NCI-H2171 (cell line): ENCODE measurements at places on chromosomes 3 and 15.

DNA sequence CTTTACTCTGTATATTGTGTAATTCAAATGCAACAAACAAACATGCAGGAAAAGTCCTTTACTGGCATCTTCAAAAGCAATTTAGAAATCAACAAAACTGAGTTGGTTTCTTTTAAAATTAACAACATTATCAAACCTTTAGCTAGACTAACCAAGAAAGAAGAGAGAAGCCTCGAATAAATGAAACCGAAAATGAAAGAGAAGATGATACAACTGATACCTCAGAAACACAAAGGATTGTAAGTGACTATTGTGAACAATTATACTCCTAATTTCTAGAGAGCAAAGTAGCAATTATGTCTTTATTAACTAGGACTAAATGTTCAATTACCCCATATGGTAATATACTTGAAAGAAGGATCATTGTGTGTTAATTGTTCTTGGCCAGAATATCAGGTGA is 49.2 kb upstream of the P3H2 start:
- DNase-seq: no peak

DNA sequence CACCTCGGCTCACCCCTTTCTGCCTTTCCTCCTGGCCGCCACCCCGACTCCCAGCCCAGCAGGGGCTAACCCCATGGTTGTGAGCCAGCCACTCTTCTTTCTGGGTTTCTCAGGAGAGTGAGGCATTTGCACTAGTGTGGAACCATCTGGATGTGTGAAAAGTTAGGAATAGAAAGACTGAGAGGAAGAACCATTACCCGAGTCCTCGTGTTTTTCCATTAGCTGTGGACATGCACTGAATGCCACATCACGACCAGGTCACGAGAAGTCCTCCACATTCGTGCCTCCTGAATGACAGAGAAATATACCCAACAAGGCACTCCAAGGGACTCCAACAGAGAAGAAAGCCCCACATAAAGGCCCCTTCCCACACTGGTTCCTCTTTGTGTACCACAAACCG is 18.0 kb upstream of the RAD18 start:
- DNase-seq: no peak

GRCh38 chr3:137110392-137110996 is 152.7 kb downstream of the IL20RB start:
- DNase-seq: peak; percentile 24

DNA sequence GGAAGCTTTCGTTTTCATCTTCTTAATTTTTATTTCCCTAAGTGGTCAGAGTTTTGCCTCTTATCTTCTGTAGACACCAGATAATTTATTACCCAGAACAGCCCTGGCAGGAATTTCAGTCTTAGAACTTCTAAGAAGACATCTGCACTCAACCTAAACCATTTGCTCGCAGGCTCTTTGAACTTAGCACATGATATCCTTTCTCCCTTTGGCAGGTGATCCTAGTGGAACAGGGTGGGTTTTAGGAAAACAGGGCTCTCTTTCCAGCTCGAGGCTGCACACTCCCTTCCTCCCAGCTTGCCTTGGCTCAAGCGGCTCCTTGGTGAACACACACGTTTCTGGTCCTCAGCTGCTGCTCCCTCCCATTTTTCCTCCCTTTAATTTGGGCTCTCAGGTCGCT is 116.5 kb downstream of the THSD4 start:
- DNase-seq: no peak

GRCh38 chr15:48748535-48748934 is 62.3 kb downstream of the CEP152 start:
- DNase-seq: no peak

DNA sequence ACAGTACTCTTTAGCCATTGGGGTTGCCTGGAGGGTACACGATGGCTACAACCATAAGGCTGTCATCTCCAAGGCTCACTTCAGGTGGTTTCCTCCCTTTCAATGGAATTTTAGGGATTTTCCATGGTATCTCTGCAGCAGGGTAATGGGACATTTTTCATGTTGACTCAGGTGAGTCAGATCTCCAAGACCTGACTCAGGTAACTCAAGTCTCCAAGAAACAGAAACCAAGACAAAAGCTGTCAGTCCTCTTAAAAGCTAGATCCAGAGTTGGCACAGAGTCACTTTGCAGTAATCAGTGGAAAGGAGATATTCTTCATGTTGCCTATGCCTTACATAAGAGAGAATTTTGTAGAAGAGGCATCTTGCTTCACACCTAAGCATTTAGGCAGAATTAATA is 375.8 kb upstream of the ARPP21 start:
- no peak for DNase-seq

GRCh38 chr3:173839859-173840258 is 442.3 kb downstream of the NLGN1 start:
- no peak for DNase-seq

DNA sequence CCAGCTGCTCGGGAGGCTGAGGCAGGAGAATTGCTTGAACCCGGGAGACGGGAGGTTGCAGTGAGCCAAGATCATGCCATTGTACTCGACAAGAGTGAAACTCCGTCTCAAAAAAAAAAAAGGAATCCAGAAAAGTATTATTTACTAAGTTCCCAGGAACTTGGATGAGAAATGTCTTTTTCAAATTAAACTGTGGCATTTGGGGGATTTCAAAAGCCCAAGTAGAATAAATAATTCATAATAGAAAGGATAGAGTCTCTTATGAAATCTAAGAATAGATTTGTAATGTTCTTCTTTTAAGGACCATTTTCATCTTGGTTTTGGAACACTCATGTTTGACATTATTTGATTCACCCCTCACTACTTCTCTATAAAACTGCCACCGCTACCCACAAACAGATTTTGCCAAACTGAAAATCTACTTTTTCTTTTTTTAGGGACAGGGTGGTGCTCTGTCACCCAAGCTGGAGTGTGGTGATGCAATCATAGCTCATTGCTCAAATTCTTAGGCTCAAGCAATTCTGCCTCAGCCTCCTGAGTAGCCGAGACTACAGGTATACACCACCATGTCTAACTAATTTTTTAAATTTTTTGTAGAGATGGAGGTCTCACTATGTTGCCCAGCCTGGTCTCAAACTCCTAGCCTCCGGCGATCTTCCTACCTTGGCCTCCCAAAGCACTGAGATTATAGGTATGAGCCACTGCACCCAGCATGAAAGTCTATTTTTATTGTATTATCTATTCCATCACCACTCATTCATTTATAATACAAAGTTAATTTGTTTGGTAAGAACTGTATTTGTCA is 99.3 kb downstream of the SENP2 start:
- DNase-seq: no peak

- DNase-seq: no peak
Measured at GRCh38 chr3:42013691-42014457, 52.0 kb upstream of the ULK4 start.

DNA sequence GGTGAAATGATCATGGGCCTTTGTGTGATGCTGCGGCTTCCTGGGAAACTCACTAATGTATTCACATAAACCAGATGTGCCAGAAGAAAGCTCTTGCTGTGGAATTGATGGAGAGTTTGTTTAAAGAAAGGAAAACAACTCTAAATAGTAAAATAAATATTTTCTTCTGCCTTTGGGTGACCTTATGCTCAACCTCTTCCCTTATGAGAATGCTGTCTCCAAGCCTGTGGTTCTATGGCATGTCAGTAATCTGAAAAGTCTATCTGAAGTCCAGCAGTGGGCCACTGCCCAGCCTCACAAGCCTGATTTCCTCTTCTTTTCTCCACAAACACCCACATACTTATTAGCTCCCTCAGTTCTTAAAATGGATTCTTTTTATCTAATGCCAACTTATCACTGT is 49.9 kb upstream of the PHLDB2 start:
- no peak for DNase-seq

GRCh38 chr15:58285921-58286278 is 145.9 kb upstream of the LIPC start:
- no peak for DNase-seq

- no peak for DNase-seq
Measured at GRCh38 chr15:96972201-96972600, 641.7 kb downstream of the NR2F2 start.

GRCh38 chr15:74123131-74123429 is 7.3 kb upstream of the ISLR2 start:
- DNase-seq: no peak

DNA sequence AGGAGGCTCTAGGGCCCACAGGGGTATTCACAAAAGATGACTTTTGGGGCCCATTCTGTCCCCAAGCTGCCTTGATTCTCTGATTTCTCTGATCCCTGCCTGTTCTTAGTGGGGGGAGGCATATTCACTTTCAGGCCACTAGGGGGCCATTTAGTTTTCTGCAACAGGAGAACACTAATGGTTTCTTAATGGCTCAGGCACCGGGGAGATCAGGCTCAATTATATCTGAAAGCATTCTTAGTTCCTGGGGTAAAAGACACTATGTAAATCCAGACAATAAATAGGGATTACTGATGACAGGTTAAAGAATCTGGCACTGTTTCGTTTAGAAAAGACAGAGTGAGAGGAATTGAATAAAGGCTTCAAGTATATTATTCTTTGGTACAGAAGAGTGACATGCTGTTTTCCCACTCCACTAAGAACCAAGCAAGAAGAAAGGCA is 2.5 kb upstream of the INAFM2 start:
- peak; percentile 52 for DNase-seq

GRCh38 chr15:67369359-67369998 is 114.9 kb downstream of the IQCH start:
- DNase-seq: no peak

DNA sequence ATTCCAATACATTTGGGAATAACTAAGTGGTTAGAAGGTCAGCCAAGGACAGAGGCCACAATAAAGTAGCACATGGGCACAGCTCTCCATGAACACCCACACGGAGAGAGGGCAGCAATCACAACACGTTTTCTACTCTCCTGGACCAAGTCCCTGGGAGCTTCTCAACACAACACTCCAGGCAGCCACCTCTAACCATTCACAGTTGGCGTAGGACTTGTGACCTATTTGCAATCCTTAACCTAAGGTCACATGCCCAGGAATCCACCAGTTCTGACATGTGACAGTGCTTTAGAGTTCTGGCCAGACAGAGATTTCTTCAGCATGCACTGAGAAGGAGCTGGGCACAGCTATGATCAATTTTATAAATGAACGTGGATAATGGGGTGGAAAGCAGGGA is 280.8 kb downstream of the SHQ1 start:
- no peak for DNase-seq

- DNase-seq: no peak
Measured at GRCh38 chr3:32857921-32858320, 40.1 kb downstream of the TRIM71 start.

DNA sequence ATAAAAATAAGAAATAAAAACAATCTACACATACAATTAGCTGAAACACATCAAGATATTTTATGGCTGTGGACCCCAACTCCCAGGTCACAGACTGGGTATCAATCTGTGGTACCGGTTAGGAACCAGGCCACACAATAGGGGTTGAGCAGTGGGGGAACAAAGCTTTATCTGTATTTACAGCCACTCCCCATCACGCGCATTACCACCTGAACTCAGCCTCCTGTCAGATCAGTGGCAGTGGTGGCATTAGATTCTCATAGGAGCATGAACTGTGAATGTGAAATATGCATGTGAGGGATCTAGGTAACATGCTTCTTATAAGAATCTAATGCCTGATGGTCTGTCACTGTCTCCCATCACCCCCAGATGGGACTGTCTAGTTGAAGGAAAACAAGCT is 17.7 kb upstream of the DNAJC19 start:
- no peak for DNase-seq

DNA sequence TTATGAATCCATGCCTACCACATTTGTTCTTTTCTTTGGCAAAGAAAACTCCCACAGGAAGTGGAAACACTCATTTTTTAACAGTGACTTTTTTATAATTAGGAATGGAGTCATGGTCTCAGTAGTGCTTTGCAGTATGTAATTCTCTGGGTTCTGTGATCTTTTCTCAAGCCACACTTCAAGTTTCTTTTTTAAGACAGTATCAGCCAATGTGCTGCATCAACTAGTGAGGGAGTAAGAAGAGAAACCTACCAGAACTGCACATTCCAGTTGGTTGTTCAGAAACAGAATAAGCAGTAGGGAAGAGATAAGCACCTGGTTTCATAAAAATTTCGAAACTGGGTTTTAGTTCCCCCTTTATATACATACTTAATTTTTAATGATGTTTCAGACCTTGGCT is 126.3 kb downstream of the FOXB1 start:
- DNase-seq: no peak

GRCh38 chr3:188383748-188384147 is 229.8 kb downstream of the LPP start:
- DNase-seq: no peak

- DNase-seq: peak; percentile 50
Measured at GRCh38 chr3:129445471-129445870, 5.4 kb downstream of the IFT122 start.

GRCh38 chr3:57985176-57985983 is 22.8 kb upstream of the FLNB start:
- DNase-seq: no peak

DNA sequence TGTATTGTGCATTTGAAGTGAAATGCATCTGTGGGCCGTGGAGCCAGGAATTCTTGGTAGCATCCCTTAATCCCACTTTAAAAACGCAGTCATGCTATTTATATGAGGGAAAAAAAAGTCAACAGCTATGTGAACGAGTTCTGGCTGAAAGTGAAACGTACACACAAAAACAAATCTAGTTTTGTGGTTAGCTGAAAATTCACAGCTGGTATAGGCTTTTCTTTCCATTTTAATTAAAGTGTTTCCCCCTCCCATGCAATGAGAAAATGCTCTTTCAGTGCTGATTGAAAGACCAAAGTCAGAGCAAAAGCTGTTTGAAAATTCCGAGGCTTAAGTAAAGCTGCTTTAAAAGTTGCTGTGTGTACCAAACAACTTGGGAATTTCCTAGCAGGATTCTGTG is 297.4 kb downstream of the PLCL2 start:
- no peak for DNase-seq

GRCh38 chr3:126523745-126524428 is at the start of gene CHST13:
Gene CHST13 (plus strand): TSS chr3:126524155. CDS start chr3:126524333, 178 bp downstream.
- peak; percentile 47 for DNase-seq

GRCh38 chr3:24598695-24599470 is 104.2 kb upstream of the THRB start:
- no peak for DNase-seq

DNA sequence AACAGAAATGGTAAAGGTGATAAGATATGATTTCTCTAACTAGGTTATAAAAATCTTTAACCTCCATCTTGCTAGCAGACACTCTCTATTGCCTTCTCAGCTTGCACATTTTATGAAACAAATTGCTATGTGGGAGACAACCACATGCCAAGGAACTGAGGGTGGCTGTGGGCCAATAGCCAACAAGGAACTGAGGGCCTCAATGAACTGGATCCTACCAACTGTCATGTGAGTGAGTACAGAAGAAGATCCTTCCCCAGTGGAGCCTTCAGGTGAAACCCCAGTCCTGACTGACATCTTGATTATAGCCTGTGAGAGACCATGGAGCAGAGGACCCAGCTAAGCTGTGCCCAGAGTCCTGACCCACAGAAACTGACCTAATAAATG is 129.2 kb upstream of the LRIG1 start:
- no peak for DNase-seq

GRCh38 chr15:38603672-38604071 is 39.1 kb upstream of the RASGRP1 start:
- DNase-seq: no peak

GRCh38 chr3:194797555-194798250 is 112.0 kb downstream of the FAM43A start:
- no peak for DNase-seq
